ENCODE measurements at places on chromosomes 4 and X. TPM values are rescaled to one million over a fixed set of nuclear protein-coding genes. Genes with fewer than 3 reads are reported as not detected.

APELA gene
- polyA plus RNA-seq, result not detected

HMGN5 gene
- polyA plus RNA-seq, result 7.4 TPM

P2RY8 gene
- 163 TPM for polyA plus RNA-seq

KIAA0232 gene
- 15.4 TPM for polyA plus RNA-seq

TSPAN6 gene
- polyA plus RNA-seq, result 3.2 TPM

GLRA2 gene
- not detected for polyA plus RNA-seq

HSPA4L gene
- not detected for polyA plus RNA-seq

DUSP21 gene
- polyA plus RNA-seq, result not detected

CFI gene
- not detected for polyA plus RNA-seq

ESX1 gene
- not detected for polyA plus RNA-seq

DNA sequence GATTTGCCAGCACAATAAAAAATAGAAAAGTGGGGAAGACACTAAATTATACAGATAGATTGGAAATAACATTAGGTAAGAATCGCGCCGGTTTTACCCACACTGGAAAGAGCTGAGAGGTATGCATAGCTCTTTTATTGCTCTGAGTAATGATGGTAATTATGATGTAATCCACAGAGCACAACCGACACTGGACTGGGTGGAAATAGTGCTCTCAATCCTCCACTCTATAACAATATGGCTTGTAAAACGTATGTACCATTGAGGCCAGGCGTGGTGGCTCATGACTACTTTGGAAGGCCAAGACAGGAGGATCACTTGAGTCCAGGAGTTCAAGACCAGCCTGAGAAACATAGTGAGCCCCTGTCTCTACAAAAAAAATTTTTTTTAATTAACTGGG, 104.3 kb upstream of the RAPGEF2 start:
- DNase-seq, result no peak

- DNase-seq, result no peak
Observed at GRCh38 chrX:10032147-10032546, 65.0 kb downstream of the CLDN34 start.

- no peak for DNase-seq
Observed at GRCh38 chr4:99381588-99382175, 29.1 kb upstream of the ADH1C start.

- no peak for DNase-seq
Observed at GRCh38 chr4:155935389-155935986, 18.2 kb downstream of the CTSO start.

- no peak for DNase-seq
Observed at GRCh38 chrX:14386981-14387380, 142.4 kb upstream of the GLRA2 start.

DNA sequence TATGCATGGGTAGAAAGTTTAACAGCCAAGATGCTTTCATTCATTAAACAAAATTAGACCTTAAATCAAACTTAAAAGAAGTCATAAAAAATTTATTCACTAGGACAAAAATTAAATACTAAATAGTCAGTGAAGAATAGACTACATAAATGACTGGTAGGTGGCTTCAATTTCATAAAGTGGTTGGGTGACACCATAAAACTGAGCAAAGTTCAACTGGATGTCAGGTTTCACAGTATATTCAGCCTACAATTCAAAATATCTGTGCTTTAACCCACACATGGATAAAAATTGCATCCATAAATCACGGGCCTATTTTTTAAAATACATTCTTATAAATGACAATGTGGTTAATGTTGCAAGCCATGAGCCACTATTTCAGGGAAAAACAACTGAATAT, 582.3 kb downstream of the IL15 start:
- no peak for DNase-seq

DNA sequence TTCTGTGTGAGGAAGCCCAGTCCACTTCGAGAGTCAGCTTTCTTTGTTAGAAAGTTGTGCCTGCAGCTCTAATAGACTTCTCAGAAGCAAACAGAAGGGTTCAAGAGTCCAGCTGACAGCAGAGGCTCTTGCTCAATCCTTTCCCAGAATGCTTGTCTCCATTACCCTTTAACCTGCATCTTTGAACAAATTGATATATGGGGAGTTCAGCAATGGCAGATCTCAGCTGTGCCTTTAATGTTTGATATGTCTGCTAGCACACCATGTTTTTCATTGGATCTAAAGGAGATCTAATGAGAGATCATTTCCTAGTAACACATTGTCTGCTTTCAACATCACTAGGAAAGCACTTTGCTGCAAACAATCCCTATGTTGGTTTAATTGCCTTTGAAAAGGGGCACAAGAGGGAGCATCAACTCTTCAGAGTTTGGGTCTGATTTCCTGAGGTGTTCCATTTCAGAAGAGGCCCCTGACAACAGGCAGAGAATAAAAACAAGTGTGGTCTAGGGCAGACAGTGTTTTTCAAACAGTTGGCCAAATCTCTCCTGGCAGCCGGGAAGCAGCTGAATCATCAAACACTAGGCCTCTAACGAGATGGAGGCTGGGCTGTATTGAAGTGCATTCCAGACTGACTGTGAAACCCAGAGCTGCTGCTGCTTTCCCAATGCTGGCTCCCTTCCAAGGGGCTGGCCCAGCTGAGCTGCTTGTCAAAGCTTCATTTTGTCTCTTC, 55.5 kb downstream of the LUZP4 start:
- no peak for DNase-seq

DNA sequence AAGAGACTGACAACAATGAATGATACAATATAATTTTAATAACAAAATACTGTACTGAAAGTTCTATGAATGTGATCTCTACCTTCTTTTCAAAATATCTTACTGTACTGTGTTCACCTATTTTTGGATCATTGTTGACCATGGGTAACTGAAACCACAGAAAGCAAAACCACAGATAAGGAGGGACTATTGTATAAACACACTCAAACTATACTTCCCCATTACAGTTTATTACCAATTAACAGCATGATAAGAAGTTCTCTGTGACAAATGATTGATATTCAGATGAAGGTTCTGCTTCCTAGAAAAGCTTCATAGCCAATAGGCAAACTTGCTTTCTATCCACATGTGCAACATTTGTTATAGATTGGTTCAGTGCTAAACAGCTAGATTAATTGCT, 50.1 kb downstream of the GABRG1 start:
- DNase-seq, result no peak

DNA sequence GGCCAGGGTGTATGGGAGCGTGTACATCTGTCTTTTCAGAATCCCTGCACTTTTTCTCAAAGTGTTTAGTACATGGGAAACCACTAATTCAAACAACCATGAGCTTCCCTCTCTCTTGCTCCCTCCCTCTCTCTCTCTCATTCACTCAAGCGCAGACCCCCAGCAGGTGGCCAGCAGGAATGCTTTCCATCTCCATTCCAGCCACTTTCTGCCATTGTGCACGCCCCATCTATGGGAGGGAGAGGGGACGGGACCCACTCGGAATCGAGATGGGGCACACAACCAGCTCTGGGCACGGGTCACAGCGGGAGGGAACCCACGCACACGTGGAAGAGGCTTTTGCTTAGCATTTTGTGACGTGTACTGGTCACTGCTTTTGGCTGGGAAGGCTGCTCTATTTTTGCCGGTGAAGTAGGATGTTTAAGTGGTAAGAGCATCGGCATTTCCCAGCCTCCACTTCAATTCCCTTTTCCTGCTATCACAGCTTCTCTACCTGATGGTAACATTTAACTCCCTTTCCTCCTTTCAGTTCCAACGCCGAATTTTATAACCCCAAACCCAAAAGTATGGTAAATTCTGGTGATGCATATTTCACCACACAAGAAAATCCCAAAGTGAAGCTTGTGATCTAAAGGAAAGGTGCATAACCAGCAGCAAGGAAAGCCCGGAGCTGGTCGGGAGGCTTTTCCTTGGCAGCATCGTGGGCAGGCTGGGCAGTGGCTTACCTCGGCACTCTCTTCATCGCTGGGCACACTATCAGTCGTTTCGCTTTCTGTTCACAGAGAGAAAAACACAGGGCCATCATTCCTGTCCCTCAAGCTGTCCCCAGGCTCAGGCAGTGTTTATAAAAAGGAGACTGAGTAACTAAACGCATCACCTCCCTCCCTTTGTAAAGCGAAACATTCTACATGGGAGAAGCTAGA, 84.1 kb downstream of the IRF2 start:
- no peak for DNase-seq

DNA sequence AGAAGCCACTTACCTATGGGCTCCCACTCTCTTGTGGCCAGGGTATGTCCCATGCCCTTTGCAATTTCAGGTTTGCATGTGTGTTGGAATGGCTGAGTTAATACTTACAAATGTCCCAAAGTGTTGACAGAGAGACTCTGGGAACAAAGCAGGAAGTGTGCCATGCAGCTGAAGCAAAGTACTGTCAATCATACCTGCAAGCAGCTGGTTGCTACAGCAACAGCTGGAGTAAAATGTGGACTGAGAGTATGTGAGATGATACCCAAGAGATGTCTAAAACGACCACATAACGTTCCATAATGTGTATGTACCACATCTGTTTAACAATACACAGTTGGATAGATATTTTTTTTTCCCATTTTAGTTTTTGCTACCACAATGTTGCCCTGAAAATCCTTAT, 82.8 kb upstream of the CAMK2D start:
- DNase-seq, result no peak

GRCh38 chr4:158050942-158051341, 121.9 kb downstream of the GASK1B start:
- DNase-seq, result no peak

- DNase-seq, result no peak
Observed at GRCh38 chr4:138696058-138696457, 319.5 kb upstream of the NOCT start.

DNA sequence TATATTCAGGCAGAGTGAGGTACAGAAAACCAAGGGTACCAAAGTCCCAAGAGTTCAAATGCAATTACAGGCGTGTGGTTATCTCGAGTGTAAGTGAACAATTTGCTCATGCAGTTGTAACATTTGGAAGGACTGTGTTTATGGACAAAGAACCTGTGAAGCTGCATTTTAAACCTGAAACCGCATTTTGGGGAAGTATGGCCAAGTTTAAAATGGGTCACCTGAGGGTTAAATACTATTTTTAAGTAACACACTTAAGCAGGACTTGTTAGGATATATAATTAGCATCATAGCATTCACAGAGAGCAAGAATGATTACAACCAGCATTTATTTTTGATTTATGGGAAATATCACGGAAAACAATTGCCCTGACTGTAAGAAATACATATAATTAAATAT, 79.1 kb upstream of the LCORL start:
- no peak for DNase-seq

DNA sequence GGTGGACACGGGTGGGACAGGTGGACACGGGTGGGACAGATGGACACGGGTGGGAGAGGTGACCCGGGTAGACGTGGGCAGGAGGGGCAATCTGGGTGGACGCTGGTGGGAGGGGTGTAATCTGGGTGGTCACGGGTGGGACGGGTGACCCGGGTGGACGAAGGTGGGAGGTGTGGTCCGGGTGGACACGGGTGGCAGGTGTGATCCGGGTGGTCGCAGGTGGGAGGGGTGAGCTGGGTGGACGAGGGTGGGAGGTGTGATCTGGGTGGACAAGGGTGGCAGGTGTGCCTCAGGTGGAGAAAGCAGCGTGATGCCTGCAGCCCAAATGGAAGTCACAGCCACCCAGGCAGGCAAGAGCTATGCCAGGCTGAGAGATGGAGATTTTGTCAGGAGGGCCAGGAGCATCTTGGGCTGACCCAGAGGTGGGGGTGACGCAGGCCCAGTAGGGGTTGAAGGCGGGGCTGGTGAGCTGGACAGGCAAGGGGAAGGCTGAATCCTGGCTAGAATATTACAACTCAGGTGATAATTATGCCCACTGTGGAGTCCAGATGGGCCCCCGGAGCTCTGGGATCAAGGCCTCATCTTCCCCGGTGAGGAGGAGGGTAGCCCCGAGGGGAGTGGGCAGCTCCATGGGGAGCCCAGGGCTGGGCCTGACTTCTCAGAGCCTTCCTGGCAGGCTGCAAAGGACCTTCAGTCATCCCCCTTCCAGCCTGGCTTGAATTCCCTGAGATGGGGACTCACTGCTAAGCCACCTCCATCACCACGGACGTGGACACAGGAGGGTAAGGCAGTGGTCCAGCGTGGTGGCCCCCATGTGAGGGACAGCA, 100.0 kb downstream of the ADRA2C start:
- no peak for DNase-seq

DNA sequence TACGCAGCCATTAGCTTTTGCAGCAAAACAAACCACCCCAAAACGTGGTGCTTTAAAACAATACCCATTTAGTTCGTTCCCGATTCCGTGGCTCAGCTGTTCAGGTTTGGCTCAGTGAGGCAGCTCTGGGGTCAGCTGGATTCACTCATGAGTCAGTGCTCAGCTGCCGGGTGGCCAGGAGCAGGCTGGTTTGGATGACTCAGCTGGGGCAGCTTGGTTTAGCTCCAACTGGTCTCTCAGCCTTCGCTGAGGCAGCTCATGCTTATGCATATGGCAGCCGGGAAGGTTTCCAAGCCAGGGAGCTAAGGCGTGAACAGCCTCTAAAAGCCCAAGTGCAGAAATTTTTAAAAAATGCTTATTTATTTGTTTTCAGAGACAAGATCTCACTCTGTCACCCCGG, 13.3 kb upstream of the CD99 start:
- no peak for DNase-seq

GRCh38 chrX:49842621-49843020, 13.5 kb downstream of the PAGE4 start:
- no peak for DNase-seq

- no peak for DNase-seq
Observed at GRCh38 chr4:46818604-46819003, 90.4 kb downstream of the COX7B2 start.

- DNase-seq, result no peak
Observed at GRCh38 chrX:101385795-101386541, at the start of gene BTK. Gene BTK (minus strand): TSS chrX:101386191. CDS start chrX:101375284, 10,907 bp downstream.

- DNase-seq, result no peak
Observed at GRCh38 chr4:122508083-122508482, 51.6 kb upstream of the IL2 start.

- no peak for DNase-seq
Observed at GRCh38 chr4:128283071-128283470, 4.5 kb downstream of the PGRMC2 start.

- peak; percentile 66 for DNase-seq
Observed at GRCh38 chrX:19382555-19383145, 38.9 kb downstream of the PDHA1 start.

GRCh38 chr4:26151615-26152014, 169.2 kb upstream of the RBPJ start:
- DNase-seq, result no peak

GRCh38 chr4:163582703-163583102, 88.2 kb downstream of the TMA16 start:
- no peak for DNase-seq

- DNase-seq, result no peak
Observed at GRCh38 chrX:118727686-118728339, 407 bp downstream of the IL13RA1 start.

DNA sequence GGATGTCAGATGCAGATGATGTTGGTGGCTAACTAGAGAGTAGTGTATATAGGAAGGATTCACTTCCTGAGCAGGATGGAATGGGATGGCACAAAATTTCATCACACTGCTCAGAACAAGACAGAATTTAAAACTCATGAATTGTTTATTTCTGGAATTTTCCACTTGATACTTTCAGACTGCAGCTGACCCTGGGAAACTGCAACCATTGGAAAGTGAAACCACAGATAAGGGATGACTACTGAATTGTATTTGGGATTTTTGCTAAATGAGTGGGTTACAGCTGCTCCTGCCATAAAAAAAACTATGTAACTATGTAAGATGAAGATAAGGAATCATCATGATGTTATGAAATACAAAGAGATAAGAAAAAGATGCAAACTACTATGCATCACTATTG, 51.4 kb downstream of the NPY5R start:
- DNase-seq, result no peak

GRCh38 chr4:86815653-86816052, 33.5 kb downstream of the SLC10A6 start:
- DNase-seq, result no peak

All from naive thymus-derived CD8-positive, alpha-beta T cell (primary cell).